ENCODE measurements at places on chromosomes 4 and X. TPM values are rescaled to one million over a fixed set of nuclear protein-coding genes. Genes with fewer than 3 reads are reported as not detected.

Gene ARHGAP10
- 52.8 TPM for total RNA-seq

DNA sequence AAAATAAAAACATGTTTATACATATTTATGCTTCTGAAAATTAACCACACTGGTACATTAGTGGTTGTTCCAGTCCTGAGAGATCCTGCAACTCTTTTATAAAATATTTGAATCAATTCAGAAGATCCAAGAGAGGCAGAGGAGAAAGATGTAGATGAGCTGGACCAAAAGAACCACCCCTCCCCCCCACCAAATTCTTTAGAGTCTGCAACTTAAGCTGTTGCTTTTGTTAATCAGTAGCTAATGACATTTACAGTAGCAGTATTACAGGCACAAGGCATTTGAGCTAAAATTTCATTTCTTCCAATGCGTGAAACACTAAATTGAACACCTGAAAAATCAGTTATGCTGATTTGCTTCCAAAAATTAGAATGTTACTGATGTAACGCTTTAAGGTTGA, 61.5 kb downstream of the PDK3 start:
- no peak for DNase-seq

DNA sequence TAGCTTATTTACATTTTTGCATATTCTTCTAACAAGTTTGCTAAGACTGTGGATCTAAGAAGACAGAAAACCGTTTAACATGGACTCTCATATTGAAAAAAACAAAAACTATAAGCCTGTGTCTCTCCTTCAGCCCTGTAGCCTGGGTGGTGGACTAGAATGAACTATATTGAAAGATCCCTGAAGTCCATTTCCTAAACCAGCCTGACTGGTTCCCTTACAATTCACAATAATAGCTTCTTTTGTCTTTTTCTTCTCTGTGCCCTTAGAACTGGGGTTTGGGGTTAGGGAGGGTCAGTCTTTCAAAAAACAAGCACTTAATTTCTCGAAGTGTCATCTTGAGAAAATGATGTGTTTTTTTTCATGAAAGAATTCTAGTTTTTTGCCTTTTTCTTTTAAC, 59.0 kb downstream of the GSTCD start:
- no peak for DNase-seq

GRCh38 chr4:165610679-165611437, 232.1 kb downstream of the CPE start:
- no peak for DNase-seq

GRCh38 chrX:124392794-124393193, 46.4 kb downstream of the SH2D1A start:
- no peak for DNase-seq

All from Peyer's patch (tissue), 4 donors.